ENCODE measurements at places on chromosomes 13 and 19.

DNA sequence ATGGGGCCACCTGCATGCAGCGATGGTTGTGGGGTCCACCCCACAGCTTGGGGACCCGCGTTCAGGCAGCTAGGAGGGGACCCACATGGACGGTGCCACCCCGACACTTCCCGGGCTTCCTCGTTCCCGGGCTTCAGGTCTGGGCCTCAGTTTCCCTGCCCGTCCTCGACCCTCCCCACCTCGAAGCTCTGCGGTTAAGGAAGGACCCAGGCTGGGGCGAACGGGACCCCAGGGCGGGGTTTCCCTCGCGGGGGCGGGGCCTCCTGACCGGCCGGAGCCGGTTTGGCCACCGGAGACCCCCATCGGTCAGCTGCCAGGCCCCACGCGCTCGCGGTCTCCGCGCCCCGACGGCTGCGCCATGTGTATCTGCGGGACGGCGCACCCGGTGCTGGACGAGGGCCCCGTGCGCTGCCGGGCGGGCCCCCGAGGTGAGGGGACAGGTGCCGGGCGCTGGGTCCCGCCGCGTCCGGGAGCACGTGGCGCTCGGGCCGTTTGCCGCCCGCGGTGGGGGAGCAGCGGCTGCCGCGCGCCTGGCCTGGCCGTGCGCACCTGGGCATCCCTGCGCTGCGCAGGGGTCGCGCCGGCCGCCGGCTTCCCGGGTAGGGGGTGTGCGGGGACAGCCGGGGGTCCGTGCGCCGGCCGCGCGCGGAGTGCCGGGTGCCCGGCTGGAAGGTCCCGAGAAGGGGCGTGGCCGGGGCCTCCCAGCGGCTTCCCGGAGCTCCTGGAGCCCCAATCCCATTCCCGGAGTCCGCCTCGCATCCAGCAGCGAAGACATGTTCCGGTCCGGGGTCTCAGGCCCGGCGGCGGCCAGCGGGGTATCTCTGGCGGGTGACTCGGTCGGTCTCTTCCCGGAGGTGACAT lies 4.2 kb downstream of the ARHGAP45 start:
- DNase-seq, result no peak

DNA sequence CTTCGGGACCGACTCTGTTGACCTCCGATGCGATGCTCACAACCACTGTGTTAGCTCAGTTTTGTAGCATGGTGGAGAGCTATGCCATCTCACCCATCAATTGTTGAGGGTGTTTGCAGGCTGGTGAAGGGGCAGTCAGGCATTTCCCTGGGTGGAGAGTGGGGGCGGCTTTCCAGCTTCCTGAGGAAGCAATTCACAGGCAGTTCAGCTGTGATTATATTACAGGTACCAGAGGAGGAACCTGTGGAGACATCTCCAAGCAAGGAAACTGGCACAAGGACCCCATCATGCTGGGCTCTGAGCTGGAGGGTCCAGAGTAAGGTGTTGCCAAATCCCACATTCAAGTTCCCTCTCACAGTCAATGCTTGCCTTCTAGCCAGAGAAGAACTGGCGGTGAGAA lies 166.0 kb upstream of the ZNF536 start:
- DNase-seq, result no peak

DNA sequence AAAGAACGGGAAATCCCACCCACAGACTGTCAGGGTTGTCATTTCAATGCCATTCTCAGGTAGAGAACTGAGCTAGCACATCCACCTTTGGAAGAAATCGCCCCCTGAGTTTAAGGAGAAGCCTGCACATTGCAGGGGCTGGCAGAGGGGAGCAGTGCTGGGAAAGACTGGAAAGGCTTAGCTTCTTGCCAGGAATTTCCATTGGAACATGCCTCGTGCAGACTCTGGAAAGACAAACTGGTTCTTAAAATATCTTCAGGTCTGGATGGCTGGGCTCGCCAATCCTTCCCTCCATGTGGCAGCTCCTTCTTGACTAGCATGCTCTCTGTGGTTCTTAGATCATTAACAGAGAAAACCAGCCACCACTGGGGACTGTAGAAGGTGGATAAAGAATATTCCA lies 414.1 kb downstream of the TSHZ3 start:
- no peak for DNase-seq

DNA sequence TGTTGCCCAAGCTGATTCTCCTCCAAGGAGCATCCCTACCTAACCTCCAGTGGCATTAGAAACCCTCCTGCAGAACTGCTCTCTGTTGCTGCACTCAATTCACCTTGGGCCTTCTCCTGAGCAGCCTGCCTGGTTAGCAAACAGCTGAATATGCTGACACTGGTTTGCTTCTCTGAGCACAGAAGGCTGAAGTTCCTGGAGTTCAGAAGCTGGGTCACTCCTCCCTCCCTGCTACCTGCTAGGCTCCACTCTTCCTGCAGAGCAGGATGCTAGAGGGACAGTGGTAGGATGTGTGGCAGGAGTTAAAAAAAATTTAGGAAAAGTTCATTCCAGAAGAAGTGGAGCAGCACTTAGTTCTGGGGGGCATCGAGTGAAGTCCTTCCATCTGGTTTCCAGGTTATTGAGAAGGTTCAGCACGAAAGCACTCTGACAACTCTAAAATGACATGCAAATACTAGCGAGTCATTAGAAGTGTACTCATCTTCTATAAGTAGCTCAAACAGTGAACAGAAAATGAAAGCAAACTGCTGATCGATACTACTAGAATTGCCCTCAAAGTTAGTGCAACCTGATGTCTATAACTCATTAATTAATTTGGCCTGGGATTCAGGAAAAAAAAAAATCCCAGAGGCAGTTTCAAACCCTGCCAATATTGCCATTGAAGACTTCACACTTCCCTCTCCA lies 293.7 kb downstream of the POU4F1 start:
- DNase-seq, result no peak

DNA sequence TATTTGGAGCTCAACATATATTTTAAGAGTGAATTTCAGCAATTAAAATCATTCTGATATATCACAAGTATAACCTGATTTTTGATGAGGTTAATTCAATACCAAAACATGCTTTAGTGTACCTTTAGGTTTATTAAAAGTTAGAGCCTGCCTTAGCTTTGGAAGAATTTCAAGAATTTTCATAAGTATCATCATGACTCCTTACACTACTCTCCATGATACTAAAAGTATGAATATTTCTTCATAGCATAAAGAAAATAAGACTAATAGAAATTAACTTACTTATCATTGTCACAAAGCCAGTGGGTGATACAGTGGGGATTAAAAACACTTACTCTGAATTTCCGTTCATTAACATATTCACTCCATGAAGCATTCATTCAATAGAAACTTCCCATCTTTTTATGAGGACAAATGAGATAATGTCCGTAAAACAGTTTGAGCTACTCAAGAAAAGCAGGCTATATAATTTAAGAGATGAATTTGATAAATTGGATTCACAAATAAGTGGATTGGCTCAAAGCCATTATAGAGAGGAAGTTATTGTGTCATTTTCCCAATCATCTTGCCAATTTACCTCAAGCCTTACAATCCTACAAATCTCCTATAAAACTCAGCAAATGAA lies 214.0 kb downstream of the PCDH9 start:
- DNase-seq, result no peak

DNA sequence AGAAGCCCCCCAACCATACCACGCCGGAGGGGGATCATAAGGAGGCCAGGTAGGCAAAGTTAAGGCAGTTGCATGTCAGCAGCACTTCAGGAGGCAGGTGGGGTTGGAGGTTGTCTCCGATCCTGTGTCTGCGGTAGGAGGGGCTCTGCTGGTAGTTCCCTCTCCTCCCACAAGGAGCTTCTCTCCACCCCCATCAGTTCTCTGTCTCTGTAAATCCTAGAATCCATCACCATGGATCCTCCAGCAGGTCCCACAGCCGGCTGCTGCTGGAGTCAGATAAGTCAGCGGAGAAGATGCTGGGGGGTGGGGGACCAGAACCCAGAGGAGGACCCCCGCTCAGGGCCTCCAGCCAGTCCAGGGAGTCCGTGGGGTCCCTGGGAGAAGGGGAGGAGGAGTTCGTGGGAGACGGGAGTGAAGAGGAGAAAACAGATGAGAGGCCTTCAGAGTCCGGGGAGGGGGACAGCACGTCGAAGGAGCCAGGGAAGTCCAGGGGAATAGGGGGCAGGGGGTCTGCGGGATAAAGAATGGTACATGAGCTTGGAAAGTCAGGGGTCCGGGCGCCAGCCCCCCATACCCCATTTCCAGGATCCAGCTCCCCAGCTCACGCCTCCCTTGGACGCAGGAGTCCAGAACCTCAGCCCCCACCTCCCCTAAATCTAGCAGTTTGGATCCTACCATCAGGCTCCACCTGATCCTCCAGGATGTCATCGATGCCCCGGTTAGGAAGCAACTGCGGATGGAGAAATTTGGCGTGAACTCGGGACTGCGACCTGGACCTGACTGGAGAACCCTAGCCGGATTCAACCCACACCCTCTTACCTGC lies 6.3 kb downstream of the MAMSTR start:
- DNase-seq, result peak; percentile 5

Measured in inflammatory macrophage treated with lipopolysaccharide for 4 hours (primary cell).